Activated naive CD4-positive, alpha-beta T cell treated with anti-CD3 and anti-CD28 coated beads, Interleukin-2, amount 50 U/mL, for 72 hours (primary cell): ENCODE measurements at places on chromosomes 3 and 15.

GRCh38 chr3:170638988-170639387, 53.1 kb upstream of the SLC7A14 start:
- DNase-seq = no peak

DNA sequence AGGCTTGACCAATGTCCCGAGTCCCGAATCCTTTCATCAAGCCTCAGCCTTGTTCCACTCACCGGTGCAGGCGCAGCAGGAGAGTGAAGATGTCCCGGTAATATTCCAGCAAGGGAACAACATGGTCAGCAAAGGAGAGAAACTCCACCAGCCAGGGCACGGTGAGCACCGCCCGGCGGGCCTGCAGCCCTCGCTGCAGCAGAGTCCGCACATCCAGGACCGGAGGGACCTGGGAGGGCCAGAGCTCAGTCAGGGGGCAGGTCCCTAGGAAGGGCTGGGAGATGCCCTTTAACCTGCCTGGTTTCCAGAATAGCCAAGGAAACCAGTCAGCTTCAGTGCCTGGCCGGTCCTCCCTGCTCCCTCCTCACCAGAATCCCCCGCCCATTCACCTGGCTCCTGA, 6.4 kb downstream of the CDAN1 start:
- no peak for DNase-seq

- DNase-seq = no peak
Measured at GRCh38 chr3:8739757-8740504, 6.3 kb downstream of the CAV3 start.

GRCh38 chr3:14598143-14598569, 53.4 kb upstream of the CCDC174 start:
- DNase-seq = peak; percentile 65

DNA sequence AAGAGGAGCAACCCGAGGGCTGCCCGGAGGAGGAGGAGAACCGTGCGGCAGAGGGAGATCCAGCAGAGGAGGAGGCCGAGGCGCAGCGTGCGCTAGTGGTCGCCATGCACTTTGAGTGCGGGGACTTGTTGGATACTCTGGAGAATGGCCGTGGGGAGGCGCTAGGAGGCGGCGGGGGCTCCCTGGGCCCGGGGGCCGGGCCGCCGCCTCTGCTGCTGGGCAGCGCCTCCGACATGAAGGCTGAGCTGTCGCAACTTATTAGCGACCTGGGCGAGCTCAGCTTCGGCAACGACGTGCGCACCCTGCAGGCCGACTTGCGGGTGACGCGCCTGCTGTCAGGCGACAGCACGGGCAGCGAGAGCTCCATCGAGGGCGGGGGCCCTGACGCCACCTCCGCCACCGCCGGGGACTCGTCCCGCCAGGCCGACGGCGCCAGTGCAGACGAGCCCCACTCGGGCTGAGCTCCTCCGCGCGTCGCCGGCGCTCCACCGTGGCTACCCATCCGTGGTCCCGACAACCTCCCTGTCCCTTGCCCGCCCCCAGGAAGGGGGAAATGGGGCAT, 2.0 kb downstream of the FAM43A start:
- DNase-seq = peak; percentile 74
